ENCODE measurements at places on chromosomes 4 and X.
A peak's percentile ranks its signal among the peaks of the same experiment; 100 is the strongest.

DNA sequence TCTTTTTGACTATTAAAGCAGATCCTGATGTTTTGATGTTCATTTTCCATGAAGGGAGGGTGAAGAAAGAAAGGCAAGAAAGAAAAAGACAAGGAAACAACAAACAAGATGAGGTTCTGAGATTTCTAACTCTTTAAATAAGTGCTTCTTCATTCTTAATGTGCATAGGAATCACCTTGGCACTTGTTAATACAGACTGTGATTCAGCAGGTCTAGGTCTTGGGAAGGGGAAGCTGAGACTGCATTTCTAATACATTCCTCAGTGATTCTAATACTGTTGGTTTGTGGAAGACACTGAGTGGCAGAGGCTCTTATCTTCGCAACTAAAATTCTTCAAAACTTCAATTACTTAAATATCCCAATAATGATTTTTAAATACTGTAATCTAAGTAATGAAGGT is 95.2 kb upstream of the NAP1L5 start:
- no peak for DNase-seq

DNA sequence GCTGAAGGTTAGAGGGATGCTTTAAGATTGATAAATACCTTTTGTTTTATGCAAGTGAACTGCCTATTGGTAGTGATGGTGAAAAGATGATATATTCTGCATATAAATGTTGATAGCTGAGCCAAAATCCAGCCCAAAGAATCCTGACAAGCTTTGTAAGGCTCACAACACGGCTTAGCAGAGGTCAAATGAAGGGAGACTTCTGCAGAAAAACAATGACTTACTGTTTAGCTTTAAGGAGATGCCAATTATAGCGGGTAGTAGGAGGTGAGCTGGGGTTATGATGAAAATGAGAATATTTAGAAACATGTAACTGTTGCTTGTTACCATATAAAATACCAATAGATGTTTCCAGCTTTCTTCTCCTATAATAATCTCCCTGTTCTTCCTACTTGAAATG is 97.1 kb downstream of the AFF1 start:
- DNase-seq = no peak

DNA sequence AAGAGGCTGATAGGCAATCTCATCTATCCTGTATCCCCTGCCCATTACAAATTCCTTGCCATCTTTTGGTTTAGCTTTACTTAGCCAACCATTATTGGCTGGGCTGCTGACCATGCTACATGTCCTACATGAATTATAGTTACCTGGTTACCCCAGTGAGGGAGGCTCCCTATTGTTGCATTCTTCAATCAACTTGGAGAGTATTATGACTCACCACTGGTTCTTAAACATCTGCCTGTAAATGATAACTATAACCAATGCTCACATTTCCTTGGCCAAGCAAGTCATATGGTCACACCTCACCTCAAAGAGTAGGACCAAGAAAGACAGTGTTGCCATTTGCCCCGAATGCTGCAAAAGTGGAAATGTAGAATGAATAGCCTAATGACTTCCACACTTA is 297.6 kb downstream of the IL15 start:
- DNase-seq = no peak

- DNase-seq = no peak
These were observed 14.5 kb upstream of the PRRG3 start for GRCh38 chrX:151680805-151681204.

DNA sequence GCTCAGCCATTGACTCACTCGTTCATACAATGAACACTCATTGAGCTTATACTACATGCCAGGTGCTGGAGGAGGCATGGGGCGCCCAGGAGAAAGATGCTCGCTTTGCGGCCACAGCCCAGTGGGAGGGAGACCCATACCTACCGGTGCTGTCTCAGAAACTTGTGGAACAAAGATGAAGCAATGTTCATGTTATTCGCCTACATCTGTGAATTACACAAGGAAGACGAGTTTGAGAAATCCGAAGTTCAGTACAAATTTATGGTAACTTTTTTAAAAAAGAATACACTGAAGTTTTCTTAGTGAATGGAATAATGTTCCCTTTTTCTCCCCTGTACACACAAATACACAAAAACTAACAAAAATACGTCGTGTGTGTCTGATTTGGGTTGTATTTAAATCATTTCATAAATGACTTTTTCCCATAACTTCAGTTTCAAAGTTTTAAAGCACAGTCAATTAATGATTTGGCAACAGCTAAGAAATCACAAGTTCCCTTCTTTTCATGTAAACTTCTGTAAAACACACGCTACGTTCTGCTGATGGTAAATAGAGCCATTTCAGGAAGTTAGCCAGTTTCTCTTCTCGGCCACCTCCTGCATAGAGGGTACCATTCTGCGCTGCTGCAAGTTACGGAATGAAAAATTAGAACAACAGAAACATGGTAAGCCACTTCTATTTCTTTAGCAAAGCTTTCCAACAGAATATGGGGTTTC is at the start of gene TLR8:
Gene TLR8 (plus strand): TSS at position 575 of the 716 bp plus-strand sequence. CDS start 87 bp downstream, at position 662.
- DNase-seq = no peak

DNA sequence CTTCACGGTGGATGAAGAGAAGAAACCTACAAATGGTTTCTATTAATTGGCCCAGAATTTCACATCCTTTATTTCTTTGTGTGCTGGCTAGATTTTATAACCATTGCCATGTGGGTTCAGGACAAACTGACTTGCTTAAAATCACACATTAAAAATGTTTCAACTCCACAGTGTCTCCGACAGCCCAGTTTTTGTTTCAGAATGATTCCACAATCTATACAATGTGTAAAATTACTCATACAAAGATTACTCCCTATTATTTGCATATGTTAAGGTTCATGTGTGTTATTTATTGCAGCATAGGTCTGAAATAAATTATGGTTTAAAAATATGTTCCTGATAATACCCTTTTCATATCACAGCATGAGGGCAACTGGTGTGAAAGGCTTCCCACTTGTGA is 20.6 kb downstream of the DCHS2 start:
- no peak for DNase-seq

GRCh38 chr4:122360754-122361153 is 18.1 kb upstream of the ADAD1 start:
- DNase-seq = no peak

GRCh38 chrX:41759817-41760216 is 35.8 kb downstream of the GPR82 start:
- DNase-seq = no peak

GRCh38 chr4:152278172-152278504 is 257.8 kb downstream of the FBXW7 start:
- DNase-seq = no peak

DNA sequence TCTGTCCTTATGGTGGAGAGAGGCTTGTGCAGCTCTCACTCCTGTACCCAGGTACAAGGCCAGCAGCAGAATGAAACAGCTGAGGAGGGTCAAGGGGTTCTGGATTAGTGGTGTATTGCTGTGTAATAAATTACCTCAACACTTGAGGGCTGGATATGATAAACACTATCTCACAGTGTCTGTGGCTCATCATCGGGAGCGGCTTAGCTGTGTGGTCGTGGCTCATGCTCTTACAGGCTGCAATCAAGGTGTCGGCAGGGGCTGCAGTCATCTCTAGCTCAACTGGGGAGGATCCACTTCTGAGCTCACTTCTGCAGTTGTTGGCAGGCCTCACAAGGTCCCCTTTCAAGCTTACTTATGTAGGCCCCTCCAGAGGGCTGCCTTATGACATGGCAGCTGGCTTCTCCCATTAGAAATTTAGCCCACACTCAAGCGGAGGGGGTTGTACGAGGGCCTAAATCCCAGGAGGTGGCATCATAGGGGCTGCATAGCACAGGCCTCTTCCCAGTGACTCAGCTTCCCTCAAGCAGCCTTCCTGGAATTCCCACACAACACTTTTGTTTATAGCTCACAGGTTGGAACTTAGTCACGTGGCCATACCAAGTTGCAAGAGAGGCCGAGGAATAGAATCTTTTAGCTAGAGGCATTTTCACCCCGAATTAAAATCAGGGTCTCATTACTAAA is 148.2 kb upstream of the RPS6KA3 start:
- DNase-seq = no peak

DNA sequence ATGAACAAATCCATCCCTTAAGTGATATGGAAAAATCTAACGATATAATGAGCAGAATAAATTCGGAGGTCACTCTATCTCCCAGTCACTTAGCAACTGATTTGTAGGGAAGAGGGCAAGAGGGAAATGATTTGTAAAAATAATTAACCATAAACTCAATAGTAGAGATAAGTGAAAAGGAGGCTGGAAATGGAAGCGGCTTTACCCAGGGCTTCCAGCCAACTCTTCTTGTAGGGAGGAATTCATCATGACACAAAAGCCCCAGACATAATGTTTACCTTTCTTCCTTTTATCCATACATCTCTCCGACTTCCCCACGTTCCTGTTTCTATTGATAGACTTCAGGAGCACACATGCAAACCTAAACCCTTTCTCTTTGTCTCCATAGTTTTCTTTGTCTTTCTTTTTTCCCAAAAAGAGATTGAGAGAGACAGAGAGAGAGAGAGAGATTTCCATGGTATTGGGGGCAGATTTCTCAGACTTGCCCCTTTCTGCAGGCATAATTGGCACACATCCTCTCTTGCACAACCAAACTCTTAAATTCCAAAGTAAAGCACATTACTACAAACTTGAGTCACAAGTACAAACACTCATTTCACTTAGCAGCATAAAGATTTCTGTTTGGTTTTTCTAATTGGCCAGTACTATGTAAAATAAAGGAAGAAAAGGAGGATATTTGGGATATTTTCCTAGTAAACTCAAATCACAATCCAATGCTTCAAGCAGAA is 140.9 kb downstream of the MAPK10 start:
- DNase-seq = no peak

GRCh38 chr4:69727926-69728325 is 32.5 kb downstream of the SULT1B1 start:
- no peak for DNase-seq

GRCh38 chr4:148515248-148515647 is 73.0 kb upstream of the NR3C2 start:
- DNase-seq = no peak

GRCh38 chr4:168384437-168385141 is 66.0 kb upstream of the DDX60 start:
- no peak for DNase-seq

GRCh38 chr4:66852843-66853242 is 692.5 kb downstream of the CENPC start:
- no peak for DNase-seq

DNA sequence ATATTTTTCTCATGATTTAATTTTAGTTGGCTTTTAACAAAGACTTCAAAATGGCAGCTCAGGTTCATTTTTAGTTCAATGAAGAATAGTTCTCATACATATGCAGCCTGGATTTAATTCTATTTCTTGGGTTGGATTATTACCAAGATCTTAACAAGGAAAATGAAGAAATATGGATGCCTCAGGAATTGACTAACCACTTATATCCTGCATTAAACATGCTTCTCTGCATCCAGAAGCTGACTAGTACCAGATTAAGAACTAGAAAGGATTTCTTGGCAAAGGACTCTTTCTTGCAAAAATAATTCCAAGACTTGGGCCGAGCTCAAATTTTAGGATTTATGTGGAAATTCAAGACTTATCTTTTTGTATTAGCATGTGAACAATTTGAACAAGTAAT is 5.6 kb upstream of the KLHL2 start:
- DNase-seq = no peak

DNA sequence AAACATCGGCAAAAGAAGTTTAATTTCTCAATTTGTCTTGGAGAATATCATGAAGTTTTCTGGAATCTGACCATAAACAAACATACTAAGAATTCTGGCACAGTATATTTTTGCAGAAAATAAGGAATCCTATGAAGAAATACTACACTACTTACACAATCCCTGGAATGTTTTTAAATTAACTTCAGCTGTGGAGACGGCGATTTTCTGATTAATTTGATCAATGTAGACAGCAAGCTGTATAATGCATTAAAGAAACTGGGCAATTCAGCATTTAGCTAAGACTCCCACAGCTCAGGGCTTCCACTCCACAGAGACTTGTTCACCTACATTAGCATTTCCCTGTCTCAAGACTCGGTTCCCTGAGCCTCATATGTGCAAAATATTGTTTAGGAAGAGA is 12.2 kb downstream of the EGFL6 start:
- DNase-seq = no peak

GRCh38 chrX:18668071-18668835 is 3.7 kb downstream of the RS1 start:
- no peak for DNase-seq

- DNase-seq = no peak
These were observed 37.4 kb downstream of the PAK3 start for GRCh38 chrX:111133389-111133788.

- DNase-seq = no peak
These were observed 5.4 kb downstream of the ALPK1 start for GRCh38 chr4:112302320-112303274.

DNA sequence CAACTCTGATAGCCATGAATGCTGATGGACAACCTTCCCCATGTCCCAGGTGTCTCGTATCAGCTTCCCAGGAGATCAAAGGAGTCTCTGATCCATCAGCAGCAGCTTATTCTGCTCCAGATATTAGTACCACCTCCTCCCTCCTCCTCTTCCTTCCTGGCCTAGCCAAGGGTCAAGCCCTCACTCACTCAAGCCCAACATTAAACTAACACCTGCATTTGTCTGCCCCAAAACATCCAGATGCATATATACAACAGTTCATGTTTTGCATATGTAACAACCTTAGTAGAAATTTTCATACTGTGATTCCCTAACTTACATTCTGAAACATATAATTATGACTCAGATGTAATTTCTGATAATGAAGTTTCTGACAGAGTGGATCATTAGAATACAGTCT is 29.9 kb downstream of the BCLAF3 start:
- no peak for DNase-seq

DNA sequence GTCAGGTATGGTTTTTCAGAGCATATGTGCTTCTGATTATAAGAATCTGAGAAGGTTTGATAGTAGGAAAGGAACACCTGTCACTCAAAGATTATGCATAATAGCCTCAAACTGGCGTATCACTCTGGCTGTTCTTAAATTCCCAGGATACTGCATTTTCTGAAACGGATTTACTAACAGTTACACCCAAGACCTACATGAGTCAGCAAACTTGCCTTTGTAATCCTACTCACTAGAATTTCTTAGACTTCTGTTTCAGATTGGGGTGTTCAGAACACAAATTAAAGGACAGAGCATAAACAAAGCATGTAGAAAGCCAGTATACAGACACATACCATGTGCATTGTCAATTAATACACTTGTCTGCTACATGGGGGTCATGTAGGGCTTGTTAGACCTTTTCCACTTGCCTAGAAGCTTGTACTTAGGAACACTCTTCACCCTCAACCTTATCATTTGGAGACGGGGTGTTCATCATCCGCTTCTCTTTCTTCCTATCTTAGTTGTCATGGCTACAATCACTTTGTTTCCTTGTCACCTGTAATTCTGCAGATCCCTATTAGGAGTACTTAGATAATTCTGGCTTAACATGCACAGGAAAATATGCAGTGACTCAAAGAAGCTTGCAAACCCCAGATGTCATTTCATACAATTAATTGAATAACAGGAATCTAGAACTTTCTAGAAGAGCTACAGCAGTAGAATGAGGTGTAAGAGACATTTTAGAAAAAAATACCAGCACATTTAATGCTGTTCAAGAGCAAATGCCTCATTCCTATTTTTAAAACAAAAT is 593.0 kb upstream of the TENM3 start:
- DNase-seq = no peak

- peak; percentile 66 for DNase-seq
These were observed 81.9 kb upstream of the LRPAP1 start for GRCh38 chr4:3613967-3614730.

GRCh38 chrX:129795584-129795983 is 15.8 kb downstream of the SASH3 start:
- no peak for DNase-seq

- DNase-seq = no peak
These were observed 53.2 kb downstream of the ADGRA3 start for GRCh38 chr4:22462688-22463087.

- no peak for DNase-seq
These were observed 737 bp downstream of the NELFA start for GRCh38 chr4:2007804-2008670.
